ENCODE measurements at places on chromosomes 6 and 20.

- DNase-seq, result no peak
These were observed 812 bp downstream of the MYMX start for GRCh38 chr6:44217332-44218143.

GRCh38 chr6:16925461-16925860 lies 164.2 kb upstream of the ATXN1 start:
- no peak for DNase-seq

- DNase-seq, result peak; percentile 98
These were observed 152.1 kb upstream of the RALGAPA2 start for GRCh38 chr20:20864351-20865096.

- no peak for DNase-seq
These were observed 167.6 kb upstream of the MAFB start for GRCh38 chr20:40856653-40857052.

GRCh38 chr20:44224637-44225036 lies 14.1 kb upstream of the OSER1 start:
- no peak for DNase-seq

DNA sequence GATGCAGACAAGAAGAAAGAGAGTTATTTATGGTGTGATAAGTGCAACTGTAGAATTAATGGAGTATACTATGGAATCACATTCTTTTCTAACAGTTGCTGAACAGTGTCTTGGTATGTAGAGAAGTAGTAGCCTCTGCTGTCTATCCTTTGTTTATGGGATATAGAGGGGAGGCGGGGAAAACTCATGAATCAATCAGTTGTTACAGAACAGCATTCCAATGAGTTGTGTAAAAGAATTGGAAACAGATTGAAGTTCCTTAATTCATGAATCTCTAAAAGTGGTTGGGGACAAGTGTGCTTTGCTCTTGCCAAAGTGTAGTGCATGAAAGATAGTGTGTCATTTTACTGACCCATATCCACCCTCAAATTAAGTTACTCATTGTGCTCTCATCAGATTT lies 77.7 kb downstream of the FLRT3 start:
- no peak for DNase-seq

DNA sequence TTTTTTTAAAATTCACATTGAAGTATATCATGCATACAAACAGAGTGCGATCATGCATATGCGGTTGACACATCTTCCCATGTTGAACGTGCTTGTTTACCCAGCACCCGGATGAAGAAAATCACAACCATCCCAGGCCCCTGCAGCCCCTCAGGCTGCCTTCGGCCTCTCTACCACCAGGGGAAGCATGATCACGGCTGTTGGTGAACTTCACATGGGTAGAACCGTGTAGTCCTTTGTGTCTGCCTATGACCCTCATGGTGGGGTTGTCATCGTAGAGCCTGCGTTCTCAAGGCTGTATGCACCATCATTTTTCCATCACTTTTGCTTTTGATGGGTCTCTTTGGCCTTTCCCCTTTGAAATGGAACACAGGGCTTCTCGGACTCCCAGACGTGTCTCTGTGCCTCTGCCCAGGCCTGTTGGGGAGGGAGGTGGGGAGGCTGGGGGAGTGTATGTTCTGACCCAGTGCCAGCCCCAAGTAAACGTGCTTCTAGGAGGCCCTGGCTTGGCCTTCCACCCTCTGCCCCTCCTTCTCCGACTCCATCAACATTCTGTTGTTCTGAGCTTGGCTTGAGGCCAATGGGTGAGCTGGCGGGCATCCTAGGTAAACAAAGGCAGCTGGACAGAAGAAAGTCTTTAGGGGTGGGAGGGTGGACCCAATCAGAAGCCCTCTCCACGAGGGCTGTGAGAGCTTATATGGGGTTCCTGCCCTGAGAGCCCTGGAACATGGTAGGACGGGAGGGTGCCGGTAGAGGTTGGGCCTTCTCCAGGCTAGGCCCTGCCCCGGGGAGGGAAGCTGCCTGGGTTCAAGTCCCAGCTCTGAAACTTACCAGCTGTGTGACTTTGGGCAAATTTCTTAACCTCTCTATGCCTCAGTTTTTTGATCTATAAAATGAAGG lies 39.7 kb downstream of the TGM2 start:
- DNase-seq, result peak; percentile 76

GRCh38 chr20:2446845-2447244 lies 23.7 kb downstream of the SNRPB start:
- no peak for DNase-seq

DNA sequence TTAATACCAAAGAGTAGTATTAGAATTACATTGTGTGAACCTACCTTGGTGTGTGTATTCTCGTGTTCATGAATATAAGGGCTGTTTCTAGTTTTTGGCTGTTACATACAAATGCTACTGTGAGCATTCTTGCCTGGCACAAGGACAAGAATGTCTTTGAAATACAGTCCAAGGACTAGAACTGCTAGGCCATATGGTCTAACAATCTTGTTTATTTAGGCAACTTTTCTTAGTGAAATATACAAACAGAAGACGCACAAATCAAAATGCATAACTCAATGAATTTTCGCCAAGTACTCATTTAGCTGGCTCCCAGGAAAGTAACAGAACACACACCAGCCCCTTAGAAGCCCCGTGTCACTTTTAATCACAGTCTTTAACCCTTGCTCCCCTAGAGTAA lies 28.5 kb downstream of the KDM1B start:
- no peak for DNase-seq

GRCh38 chr20:49697071-49697470 lies 16.6 kb downstream of the B4GALT5 start:
- DNase-seq, result no peak

GRCh38 chr20:63087236-63087871 lies 80.6 kb upstream of the BHLHE23 start:
- DNase-seq, result no peak

DNA sequence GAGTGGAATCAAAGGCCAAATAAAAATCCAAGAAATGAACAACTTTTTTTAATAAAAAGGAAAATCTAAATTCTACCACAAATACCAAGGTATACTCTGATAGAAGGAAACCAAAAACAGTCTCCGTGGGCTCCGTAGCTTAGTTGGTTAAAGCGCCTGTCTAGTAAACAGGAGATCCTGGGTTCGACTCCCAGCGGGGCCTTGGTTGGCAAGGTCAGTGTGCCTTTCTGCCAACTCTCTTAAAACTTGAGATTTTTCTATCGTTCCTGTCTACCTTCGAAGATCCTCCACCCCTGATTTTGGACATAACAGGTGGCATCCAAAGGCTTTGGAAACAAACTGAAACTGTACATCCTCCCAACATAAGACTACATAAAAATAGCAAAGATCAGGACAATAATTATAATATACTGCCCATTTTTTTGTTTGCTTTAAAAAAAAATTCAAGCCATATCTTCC lies 197.9 kb downstream of the TRIM27 start:
- DNase-seq, result peak; percentile 23

- DNase-seq, result no peak
These were observed 59.5 kb upstream of the PLN start for GRCh38 chr6:118488631-118489030.

GRCh38 chr6:132742495-132742894 lies 15.2 kb downstream of the VNN2 start:
- no peak for DNase-seq

DNA sequence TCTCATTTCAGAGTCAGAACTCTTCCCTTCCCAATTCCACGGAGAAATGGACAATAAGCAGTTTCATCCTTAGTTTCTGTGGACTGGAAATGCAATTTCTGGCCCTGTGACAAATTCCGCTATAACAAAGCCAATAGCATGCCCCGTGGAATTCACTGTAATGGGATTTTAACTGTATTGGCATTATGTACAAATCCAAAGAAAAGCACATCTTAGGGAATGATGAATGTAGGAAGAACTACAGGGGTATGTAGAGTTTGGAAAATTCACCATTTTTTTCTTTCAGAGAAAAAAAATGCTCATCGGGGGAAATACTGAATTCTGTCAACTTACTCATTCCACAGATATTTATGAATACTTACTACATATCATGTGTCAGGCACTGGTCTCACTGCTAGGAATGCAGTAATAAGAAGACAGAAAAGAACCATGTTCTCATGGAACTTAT lies 43.5 kb downstream of the KIF6 start:
- no peak for DNase-seq

DNA sequence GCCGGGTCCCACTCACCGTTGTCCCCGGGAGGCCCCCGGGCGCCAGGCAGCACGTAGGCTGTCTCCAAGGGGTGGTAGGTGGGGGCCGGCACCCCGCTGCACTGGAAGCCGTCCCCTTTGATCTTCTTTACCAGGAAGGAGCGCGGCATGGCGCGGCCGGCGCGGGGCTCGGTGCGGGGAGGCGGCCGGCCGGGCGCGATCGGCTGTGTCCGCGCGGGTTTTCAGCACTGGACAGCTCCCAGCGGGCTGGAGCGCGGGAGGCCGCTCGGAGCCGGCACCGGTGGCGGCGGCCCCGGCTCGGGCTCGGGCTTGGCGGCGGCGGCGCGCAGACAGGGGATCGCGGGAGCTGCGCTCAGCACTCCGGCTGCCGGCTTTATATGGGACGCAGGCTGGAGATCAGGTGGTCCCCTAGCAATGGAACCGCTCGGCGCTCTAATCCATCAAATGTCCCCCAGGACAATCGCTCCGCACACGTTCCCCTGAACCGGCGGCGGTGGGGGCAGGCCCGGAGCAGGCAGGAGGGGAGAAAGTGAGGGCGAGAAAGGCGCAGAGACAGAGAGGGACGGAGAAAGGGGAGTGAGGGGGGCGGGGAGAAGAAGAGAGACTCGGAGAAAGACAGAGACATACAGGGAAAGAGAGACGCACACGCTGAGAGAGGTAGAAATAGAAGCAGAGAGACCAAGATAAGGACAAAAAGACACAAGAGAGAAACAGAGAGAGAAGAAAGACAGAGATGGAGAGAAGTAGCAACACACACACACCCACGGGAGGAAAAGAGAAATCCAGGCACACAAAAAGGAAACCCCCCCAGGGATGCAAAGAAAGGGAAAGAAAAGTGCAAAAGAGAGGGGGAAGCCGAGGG lies at the start of gene SCRT2:
Gene SCRT2 (minus strand): TSS at position 350 of the 862 bp plus-strand sequence. CDS start 201 bp downstream, at position 149.
- DNase-seq, result peak; percentile 54

DNA sequence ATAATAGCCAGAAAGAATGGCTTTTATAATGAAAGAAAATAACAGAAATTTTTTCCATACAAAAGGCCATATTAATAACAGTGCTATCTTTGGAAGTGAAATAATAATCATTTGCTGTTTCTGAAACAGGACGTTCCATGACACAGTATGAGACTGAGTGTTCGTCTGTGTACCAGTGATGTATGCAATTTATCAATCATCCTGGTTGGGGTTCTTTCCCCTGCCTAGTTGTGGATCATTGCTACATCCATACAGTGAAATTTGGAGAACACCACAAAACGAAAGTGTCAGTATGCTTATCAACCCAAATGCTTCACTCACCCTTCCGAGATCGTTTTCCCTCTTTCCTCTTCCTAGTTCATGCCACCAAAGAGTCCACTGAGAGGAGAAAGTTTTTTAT lies 151.4 kb upstream of the PRDM1 start:
- DNase-seq, result no peak

GRCh38 chr6:87938287-87938686 lies 109.4 kb upstream of the SPACA1 start:
- DNase-seq, result no peak
